ENCODE measurements at places on chromosomes 2 and 18.

DNA sequence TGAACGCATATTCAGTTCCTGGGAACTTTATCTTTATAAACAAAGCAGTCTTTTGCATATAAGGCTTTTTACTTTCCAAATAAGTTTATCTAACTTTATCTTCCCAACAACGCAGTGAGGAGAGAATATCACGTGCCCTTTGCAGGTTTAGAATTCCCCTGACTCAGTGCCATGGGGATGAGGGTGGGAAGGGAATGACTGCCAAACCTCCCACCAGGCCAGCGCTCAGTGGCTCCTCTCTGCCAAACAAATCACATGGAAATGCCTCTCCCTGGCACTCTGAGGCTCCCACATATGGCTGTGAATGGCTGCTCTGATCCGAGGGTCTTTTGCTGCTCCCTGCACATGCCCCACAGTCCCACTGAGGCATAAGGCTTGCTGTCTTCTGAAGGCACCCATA lies 158.3 kb downstream of the DNAH6 start:
- DNase-seq, result no peak

GRCh38 chr18:31863103-31863502 lies 79.8 kb downstream of the TRAPPC8 start:
- DNase-seq, result no peak

GRCh38 chr2:75027886-75028285 lies 69.4 kb downstream of the POLE4 start:
- no peak for DNase-seq

DNA sequence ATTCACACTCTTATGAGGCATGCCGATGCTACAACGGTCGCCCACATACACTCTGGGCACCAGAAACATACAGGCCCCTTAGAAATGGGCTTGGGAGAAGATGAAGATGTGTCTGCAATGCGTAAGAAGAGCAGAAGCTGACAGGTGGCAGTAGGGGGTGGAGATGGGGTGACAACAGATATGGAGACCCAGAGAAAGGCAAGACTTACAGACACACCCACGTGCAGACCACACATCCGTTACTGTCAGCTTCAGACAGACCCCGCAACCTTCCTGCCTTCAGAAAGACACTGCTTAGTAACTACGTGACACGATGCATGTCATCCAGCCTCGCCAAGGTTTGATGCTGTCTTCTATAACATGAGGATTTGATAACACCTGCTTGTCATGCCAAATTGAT lies 89.5 kb downstream of the ZFP36L2 start:
- no peak for DNase-seq

DNA sequence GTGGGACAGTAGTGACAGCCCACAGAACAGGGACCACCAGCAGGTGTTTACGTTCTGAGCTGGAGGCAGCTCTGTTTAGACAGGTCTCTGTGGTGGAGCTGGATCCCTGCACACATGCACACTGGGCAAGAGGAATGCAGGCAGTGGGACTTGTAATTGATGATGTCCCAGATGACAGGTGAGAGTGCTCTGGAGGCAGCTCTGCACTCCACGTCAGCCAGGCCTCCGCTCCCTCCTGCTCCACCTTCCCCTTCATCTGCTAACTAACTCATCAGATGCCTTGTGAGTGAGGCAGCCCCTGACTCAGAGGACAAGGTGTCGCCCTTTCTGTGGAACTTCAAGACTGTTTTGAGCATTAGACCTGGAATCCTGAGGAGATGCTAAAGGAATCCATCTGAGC lies 53.2 kb downstream of the SH3YL1 start:
- no peak for DNase-seq

DNA sequence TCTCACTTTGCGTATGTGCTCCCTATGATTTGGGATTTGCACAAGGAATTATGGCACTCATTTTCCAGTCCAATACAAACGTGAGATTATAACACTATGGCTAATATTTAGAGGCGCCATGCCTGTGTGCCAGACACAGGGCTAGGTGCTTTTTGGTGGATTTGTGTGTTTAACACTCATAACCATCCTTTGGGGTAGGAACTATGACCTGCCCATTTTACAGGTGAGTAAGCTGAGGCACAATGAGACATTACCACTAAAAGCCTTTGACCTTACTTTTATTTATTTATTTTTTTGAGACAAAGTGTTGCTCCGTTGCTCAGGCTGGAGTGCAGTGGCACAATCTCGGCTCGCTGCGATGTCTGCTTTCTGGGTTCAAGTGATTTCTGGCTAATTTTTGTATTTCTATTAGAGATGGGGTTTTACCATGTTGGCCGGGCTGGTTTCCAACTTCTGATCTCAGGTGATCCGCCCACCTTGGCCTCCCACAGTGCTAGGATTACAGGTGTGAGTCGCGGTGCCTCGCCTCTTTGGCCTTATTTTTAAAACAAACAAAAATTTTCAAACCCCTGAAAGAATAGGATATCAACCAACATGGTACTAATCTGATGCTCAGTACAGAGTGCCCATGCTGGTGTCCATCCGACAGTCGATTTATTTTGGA lies 26.6 kb upstream of the GLI2 start:
- DNase-seq, result no peak

DNA sequence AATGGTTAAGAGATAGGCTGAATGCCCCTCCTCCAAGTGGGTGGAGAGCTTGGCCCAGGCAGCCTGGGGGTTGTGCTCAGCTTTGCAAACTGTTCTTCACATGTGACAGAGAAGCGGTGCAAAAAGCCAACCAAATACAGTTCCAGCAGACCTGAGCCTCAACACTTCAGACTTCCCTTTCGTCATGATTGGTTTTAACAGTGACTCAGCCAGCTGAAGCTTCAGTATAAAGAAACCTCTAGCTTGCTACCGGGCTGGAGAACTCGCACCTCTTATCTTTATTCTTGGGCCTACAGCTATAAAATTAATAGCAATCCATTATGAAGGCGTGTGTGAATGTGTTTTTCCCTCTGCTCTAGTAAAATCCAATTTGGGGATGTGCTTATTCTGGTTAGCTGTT lies 20.0 kb downstream of the SETBP1 start:
- no peak for DNase-seq

DNA sequence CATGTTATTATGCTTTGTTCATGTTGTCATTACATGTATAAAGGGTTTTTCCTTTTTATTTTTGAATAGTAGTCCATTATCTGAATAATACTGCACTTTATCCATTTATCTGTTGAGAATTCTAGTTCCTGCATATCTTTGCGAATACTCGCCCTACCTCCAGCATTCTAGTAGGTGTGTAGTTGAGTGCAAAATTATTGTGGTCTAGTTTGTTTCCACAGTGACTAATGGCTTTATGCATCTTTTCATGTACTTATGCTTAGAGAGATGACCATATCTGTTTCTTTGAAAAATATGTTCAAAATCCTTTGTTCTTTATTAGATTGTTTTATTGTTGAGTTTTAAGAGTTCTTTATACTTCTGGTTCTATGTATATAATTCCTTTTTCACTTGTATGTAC lies 48.8 kb downstream of the EIF5B start:
- DNase-seq, result no peak

- DNase-seq, result no peak
Observed at GRCh38 chr2:59177748-59178147, 936.6 kb upstream of the FANCL start.

- DNase-seq, result no peak
Observed at GRCh38 chr2:99776906-99777646, 287.3 kb upstream of the REV1 start.

DNA sequence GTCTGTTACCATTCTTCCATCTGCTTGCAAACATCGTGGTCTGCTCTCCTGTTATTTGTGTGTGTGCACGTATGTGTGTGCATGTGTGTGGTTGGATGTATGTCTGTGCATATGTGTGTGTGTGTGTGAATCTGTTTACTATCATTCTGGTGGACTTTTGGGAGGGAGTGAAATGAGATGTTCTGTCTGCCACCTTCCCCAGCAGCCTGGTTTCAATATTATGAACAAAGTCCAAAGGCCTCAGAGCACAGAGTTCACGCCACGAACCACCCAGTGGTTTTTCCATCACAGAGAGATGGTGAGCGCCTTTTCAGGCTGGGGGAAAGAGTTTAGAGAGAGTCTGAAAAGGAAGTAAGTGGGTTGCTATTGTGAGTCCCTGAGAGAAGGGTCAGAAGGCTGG lies 67.1 kb upstream of the YWHAQ start:
- DNase-seq, result no peak

- peak; percentile 2 for DNase-seq
Observed at GRCh38 chr18:32552421-32553030, 81.8 kb upstream of the GAREM1 start.

GRCh38 chr2:212097001-212097400 lies 441.6 kb downstream of the ERBB4 start:
- DNase-seq, result no peak

- DNase-seq, result no peak
Observed at GRCh38 chr18:62066102-62066818, 120.6 kb downstream of the PIGN start.

DNA sequence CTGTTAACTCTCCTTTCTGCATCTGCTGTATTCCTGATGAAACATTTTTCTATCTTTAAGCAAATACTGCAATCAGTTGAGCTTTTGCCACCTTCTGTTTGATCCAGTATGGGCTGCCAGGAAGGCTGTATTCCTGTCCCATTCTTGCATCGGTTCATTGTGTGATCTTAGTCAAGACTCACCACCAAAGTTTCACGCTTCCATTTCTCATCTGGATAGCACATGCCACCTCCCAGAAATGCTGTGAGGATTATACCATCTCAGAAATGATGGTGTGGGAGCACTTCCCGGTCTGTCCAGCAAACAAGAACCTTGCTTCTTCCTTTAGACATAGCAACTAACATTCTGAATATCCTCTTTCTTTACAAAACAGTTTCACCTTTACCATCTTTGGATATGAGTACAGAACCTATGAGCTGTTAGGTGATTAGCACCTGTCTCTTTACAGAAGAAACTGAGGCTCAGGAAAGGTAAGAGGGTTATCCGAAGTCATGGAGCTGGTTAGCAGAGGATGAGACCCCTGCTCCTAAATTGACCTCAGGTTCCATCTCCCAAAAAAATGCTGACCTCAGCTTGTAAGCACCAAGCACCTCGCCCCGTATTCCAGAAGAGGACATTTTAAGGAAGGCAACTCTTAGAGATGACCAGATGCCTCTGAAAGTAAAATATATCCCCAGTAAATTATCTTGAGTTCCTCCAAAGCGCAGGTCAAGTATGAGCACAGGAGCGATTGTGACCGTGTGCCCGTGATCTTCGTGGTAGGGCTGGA lies 56.8 kb downstream of the FEZ2 start:
- DNase-seq, result no peak

DNA sequence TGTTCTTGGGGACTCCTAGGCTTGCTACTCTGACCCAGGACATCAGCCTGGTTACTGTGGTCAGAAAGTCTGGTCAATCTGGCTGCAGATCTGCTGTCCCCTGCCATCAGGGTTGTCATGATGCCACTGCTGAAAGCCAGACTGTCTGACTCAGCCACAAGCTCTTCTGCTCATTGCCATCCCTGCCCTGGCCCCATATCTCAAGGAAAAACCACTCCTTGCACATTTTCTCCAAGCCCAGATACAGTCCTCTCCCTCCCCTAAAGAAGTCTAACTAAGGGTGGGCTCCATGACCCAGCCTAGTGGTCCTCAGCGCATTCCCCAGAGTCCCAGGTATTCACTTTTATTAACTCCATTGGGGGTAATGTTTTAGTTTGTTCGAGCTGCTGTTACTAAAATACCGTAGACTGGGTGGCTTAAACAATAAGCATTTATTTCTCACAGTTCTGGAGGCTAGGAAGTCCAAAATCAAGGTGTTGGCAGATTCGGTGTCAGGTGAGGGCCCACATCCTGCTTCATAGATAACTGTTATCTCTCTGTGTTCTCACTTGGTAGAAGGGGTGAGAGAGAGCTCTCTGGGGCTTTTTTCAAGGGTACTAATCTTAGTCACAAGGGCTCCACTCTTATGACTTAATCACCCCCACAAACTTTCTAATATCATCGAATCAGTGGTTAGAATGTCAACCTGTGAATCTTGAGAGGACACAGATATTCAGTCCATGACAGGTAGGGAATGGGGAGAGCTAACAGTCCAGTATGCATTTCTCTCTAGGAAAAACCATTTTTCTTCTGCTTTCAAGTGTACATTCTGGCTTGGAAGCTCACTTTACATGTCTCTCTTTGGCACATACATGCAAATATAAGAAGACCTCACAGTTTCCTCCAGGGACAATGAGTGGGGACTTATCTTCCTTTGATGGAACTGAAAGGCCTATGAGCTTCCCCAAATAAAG lies 94.8 kb upstream of the CXCR4 start:
- no peak for DNase-seq

GRCh38 chr2:135149251-135149650 lies 97.2 kb downstream of the RAB3GAP1 start:
- no peak for DNase-seq

DNA sequence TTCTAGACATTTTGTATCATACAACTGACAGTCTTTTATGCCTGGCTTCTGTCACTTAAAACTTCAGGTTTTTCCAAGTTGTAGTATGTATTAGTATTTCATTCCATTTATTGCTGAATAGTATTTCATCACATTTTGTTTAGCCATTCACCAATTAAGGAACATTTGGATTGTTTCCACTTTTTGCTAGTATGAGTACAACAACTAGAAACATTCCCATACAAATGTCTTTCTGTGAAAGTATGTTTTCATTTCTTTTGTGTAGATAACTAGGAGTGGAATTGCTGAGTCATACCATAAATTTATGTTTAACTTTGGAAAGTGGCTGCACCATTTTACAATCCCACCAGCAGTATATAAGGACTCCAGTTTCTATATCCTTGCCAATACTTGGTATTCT lies 135.9 kb downstream of the ATAD2B start:
- DNase-seq, result no peak

GRCh38 chr2:37619230-37619958 lies 52.0 kb downstream of the CDC42EP3 start:
- DNase-seq, result no peak

DNA sequence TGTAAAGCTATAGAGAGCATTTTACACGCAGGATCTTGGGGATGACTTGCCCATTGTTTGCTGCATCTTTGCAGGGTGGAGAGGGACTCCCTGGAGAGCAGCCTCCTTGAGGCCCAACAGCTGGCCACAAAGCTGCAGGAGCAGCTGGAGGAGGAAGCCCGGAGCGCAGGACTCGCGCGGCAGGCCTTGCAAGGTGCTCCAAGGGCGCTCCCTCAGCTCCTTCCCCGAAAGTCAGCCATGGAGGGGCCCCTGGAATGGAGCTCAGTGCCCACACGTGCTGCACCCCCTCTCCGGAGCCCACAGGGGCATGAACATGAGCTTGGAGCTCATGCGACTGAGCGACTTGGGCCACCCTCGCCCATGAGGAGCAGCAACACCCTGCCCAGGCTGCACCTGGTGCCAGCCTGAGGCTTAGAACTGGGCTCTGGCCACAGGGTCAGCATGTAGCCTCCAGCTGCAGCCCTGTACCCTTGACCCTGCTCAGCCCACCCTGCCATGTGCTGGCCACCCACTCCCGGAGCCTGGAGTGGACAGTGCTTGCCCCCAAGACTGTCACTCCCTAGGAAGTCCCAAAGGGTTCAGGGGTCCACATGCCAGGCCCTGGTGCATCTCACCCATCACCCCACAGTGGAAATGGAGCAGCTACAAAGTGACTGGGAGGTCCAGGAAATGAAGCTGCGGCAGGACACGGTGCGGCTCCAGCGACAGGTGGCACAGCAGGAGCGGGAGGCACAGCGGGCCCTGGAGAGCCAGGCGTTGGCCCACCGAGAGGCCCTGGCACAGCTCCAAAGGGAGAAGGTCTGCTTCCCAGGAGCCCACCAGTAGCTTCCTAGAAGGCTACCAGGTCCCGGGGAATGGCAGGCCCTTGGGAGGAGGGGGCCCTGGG lies 43.0 kb downstream of the CROCC2 start:
- DNase-seq, result no peak

GRCh38 chr2:186984966-186985365 lies 136.0 kb upstream of the ZSWIM2 start:
- no peak for DNase-seq
